Esophagus muscularis mucosa (tissue), 4 donors: ENCODE measurements at places on chromosomes 7 and 10.

DNA sequence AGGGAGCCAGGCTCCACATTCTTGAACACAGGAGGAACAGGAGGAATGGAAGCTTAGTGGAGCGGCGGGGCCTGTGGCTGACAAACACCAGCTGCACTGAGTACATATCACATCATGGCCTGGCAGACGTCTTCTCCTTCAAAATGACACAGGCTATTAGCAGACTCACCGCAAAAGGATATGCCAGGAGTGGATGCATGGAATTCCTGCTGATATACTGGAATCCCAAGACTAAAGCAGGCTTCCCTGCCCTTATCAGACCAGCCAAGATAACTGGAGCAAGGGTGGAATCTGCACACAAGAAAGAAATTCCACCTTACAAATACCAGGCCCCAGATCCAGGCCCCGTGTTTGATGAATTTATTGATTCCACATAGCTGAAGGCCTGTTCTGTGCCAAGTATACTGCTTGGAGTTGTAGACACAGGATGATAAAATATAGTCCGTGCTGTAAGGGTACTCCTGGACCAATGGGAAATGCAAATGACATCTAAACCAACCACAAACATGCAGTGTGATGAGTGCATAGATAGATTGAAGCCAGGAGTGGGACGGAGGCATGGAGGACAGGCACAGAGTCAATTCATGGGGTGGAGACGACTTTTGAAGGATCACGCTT lies 480.5 kb upstream of the ZMIZ1 start:
- DNase-seq, result no peak

DNA sequence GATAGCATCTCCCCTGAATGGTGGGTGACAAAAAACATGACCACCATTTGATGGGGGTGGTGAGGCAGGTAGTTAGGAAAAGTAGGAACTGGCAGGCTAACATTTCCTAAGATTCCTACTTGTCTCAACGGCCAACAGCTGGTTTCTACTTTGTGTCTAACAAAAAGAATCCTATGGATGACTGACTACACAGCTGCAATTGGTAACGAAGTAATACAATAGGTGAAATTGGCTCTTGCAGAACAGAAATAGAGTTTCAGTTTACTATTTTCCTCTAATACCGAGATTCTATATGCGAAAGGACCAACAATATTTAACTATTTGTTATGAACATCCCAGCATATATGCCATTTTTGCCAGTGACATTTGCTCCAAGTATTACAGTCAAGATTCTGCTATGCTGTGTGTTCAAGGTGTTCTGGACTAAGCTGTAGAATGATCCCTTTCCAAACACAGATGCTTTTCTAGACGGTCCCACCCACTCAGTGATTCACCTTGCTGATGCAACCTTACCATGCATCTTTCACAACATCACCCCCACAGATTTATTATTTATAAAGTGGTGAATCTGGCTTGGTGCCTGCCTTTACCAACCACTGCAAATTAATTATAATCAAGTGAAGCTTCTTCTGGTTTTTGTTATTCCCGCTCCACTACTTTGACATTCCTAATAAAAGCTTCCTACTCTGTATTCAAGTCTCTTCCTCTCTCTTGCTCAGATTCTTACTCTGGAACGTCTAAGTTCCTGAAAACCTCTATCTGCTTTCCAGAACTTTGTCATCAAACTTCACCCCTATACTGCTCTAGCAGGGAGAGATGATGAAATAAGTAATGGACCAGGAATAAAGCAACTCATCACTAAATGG lies 16.8 kb downstream of the BBIP1 start:
- no peak for DNase-seq

GRCh38 chr10:118590334-118590733 lies 5.1 kb downstream of the PRLHR start:
- DNase-seq, result no peak

GRCh38 chr10:18759575-18759974 lies 100.3 kb downstream of the ARL5B start:
- DNase-seq, result no peak

DNA sequence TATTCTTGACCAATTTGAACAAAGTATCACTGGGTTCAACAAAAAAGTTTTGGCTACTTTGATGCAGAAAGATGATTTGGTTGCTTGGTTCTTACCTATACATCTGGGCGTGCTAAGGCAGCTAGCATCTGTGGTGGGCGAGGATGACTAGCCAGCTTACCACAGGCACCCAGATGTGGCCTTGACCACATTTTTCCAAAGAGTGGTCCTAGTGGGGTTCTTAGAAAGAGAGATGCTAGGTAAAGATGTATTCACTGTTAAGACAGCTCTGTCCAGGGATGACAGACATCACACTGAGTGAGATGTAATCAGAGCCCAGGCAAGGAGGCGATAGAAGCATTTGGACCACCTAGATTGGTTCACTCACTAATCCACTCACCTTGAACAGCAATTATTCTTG lies 785 bp downstream of the DNTT start:
- no peak for DNase-seq

DNA sequence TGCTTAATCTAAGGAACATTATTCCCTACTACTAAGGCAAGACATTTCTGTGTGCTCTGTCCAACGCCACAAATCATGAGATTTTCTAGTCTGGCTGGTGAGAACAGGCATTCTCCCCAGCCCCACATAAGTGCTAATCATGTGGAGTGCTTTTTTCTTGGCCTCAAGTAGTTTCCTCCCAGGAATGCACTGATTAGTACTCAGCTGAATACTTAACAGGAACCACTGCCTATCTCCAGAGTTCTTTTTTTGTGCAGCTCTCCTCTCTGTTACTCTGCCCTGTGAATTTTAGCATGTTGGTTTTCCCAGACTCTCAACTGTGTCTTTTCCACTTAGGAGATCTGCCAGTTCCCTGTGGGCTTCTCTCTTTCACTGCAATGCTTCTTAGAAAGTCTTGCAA lies 1098.5 kb upstream of the LRRTM3 start:
- no peak for DNase-seq

DNA sequence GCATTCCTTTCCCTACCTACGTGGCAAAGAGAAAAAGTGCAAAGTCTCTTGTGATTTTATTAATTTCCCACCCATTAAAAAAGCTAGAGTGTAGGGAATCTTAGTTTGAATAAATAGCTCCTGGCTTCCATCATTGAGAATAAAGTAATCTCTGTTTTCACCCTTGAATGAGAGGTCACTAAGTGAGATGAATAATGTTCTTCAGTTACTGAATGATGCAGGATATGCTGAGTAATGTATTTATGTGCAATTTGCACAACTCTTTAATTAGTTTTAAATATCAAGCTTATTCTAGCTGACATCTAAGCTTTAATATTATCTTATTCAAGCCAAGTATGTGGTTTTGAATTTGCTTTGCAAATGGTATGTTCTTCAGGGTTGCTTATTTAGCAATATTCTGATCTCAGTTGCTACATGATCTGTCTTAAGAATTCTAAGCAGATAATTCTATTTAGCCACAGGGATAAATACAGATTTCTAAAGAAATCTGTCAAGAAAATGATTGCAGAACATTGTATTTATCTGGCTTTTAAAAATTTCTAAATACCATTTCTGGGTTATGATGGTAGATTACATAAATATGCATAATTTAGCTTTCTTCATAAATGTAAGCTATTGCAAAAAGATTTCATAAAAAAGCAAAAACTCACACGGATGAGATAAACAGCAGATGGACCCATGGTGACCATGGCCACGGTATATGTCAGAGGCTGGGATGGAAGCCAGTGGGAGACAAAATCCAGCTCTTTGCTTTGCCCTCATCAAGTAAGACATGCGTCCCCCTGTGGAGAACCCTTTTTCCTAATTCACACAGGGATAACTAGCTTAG lies 141.0 kb downstream of the MACC1 start:
- no peak for DNase-seq

DNA sequence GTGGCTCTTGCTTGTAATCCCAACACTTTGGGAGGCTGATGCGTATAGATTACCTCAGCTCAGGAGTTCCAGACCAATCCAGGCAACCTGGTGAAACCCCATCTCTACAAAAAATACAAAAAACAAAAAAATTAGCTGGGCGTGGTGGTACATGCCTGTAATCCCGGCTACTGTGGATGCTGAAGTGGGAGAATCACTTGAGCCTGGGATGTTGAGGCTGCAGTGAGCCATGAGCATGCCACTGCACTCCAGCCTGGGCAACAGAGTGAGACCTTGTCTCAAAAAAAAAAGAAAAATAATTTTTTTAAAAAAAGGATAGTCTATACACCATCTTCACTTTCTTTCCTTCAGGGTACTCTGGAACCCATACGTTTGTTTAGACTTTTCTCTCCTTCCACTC lies 6.2 kb downstream of the REEP3 start:
- no peak for DNase-seq

DNA sequence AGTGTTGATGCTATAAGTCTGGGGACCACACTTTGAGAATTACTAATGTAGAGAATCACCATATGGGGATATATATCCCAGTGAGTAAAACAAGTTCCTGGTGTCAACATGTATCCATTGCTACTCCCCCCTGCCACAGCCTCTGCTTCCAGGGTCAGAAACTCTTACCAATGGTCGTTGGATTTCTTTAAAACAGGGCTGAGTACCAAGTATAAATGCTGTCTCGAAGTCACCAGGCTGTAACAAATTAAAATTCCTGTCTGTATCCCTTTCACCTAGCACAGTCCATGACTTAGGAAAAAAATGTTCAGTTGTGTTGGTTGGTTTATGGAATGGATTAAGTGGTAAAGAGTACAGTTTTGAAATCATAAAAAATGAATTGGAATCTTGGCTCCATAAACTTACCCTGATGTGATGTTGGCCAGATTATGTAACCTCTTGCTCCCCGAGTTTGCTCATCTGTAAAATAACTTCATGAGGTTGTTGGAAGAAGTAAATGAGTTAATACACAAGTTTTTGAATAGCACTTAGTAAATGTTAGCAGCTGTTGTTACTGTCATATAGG lies 364.0 kb upstream of the LRGUK start:
- DNase-seq, result peak; percentile 7

- DNase-seq, result no peak
Measured at GRCh38 chr7:157532068-157532467, 195.3 kb downstream of the DNAJB6 start.

GRCh38 chr7:75531359-75531821 lies 39.3 kb downstream of the SPDYE5 start:
- DNase-seq, result no peak

DNA sequence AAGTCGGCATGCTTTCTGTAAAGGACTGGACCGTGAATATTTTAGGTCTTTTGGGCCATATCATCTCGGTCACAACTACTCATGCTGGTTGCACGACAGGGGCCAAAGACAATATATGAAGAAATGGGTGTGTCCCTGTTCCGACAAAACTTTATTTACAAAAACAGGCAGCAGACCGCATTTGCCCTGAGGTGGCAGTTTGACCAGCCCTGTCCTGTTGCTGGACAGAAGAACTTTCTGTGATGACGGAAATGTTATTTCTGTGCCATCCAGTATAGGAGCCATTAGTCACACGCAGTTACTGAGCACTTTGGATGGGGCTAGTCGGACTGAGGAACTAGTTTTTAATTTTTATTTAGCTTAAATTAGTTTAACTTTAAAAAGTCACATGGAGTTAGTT lies 112.8 kb upstream of the CARD11 start:
- no peak for DNase-seq

DNA sequence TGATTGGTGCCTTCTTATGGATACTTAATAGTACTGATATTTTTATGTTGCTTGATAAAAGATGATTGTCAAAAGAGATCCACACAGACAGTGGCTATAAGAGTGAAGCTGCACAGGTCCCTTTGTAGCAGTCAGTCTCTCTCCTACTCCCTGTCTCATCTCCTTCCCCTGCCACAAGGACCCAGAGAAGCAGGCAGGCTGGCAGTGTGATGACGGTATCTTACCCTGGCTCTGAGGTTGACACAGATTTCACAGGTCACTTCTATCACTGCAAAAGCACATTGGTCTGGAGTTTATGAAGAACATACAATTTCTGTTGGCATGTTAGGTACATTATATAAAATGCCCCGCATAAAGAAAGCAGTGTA lies 64.4 kb upstream of the AHR start:
- no peak for DNase-seq

DNA sequence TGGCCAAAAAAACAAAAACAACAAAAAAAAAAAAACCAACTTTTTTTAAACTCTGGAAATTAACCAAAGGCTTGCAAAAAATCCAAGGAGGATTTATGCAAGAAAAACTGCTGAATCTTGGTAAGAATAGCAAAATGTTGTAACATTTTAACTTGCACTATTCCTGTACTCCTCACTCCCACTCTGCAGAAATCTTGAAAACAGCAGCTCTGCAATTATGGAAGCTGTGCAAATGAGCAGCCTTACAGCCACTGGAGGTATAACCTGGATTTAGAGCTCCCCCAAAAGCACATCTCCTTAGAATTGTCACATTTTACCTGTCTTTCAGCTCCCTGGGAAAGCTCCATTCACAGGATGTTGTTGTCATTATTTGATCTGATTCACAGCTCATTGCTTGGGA lies 41.8 kb upstream of the LRGUK start:
- no peak for DNase-seq

GRCh38 chr10:120783867-120784266 lies 67.3 kb upstream of the WDR11 start:
- no peak for DNase-seq

DNA sequence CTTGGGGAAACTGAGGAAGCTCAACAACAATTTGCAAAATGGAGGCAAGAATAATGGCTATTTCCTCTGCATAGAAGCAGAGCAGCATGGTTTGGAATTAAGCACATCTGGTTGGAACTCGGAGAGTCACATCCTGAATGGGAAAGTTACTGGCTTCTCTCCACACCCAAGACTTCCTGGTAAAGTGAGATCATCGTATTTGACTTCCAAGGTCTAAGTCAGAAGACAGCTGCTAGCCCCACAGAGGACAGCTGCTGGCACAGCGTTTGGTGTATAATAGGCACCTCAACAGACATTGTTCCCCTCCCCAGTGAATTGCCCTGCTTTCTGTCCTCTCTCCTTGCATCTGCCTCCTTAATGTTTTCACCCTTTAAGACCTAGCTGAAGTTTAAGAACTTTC lies 37.0 kb upstream of the NRF1 start:
- no peak for DNase-seq

DNA sequence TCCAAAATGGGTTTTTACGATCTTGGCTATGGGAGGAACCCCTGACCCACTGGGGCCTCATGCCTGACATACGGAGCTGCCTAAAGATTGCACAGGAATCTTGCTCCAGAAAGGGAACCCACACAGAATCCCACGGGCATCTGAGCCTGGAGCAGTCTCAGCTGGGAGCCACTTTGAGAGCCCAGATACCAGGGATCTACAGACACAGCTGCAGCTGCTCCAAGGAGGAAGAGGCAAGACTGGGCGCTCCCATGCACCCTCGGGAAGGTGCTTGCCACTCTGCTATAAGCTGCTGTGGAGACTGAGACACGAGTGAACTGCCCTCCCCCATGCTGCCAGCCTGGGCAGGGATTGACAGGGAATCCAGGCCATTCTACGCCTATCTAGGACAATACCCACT lies 202.5 kb downstream of the REEP3 start:
- DNase-seq, result no peak
